Smooth muscle cell of the pulmonary artery (primary cell): ENCODE measurements at places on chromosomes 12 and 14. TPM values are rescaled to one million over a fixed set of nuclear protein-coding genes. Genes with fewer than 3 reads are reported as not detected.

The CD27 gene
- total RNA-seq: not detected in 2 replicates

The TSPAN11 gene
- total RNA-seq: 0.07 and 0.13 TPM in 2 replicates

The SSPN gene
- 13.3 and 30.8 TPM in 2 replicates for total RNA-seq

The KRT85 gene
- total RNA-seq: not detected in 2 replicates

The TAS2R19 gene
- total RNA-seq: 5.1 and 9.1 TPM in 2 replicates

The CCDC88C gene
- total RNA-seq: 0.10 and 0.26 TPM in 2 replicates

The LRRC10 gene
- not detected in 2 replicates for total RNA-seq

The CABP1 gene
- total RNA-seq: 1.6 and 21.4 TPM in 2 replicates

The GPR84 gene
- 0.07 and 0.13 TPM in 2 replicates for total RNA-seq

The ENTPD5 gene
- 15.7 and 21.9 TPM in 2 replicates for total RNA-seq

The KDM5A gene
- total RNA-seq: 60.0 and 67.2 TPM in 2 replicates

The MYH7 gene
- total RNA-seq: not detected in 2 replicates

The STAB2 gene
- 0.33 TPM in 1 of 2 replicates, not detected in the other for total RNA-seq

The APOLD1 gene
- total RNA-seq: 3.5 and 22.0 TPM in 2 replicates

The CMAS gene
- 24.1 and 26.0 TPM in 2 replicates for total RNA-seq

The FAM181A gene
- not detected in 2 replicates for total RNA-seq

The SLC4A8 gene
- total RNA-seq: 1.6 and 5.4 TPM in 2 replicates

The TAS2R9 gene
- not detected in 2 replicates for total RNA-seq

The HOXC12 gene
- not detected in 2 replicates for total RNA-seq

The DCN gene
- 72.0 and 212 TPM in 2 replicates for total RNA-seq

The GLIPR1L2 gene
- total RNA-seq: 0.46 and 1.7 TPM in 2 replicates
